Chondrocyte (in vitro differentiated cells): ENCODE measurements at places on chromosomes 7 and 10. TPM values are rescaled to one million over a fixed set of nuclear protein-coding genes. Genes with fewer than 3 reads are reported as not detected.

DNA sequence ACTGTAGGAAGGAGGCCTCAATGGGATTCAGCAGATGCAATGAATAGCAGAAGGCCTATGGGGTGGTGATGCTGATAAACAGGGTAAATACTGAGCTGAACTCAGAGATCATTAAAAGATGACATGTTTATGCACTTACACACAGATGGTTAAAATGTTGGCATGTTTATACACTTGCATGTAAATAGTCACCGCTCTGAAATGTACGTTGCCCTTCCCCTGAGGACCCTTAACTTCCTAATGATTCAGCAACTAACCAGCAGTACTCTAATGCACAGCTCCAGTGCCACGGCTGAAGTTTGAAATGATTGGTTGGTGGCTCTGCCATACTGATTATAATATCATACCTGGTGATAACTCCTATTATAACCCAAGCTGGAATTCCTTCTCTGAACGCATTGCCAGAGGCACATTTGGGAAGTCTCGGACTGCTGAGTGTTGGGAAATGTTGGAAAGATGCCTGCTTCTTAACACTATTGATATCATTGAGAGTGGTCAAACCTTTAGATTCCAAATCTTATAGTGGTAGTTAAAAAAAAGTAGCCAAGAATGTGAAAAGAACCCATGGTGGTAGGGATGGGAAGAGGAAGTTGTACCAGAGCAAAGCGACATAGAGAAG is 3.7 kb upstream of the CAV1 start:
- no peak for DNase-seq
- no peaks in the 10 kb centered on the region for H3K27me3 ChIP-seq
- H3K4me3 ChIP-seq = no peak overlapping the region
- peaks cover 38% of the 10 kb centered on the region for H3K4me1 ChIP-seq
- H3K36me3 ChIP-seq = no peaks in the 10 kb centered on the region
- H3K27ac ChIP-seq = no peak overlapping the region

GRCh38 chr7:150842716-150843115 is 9.6 kb upstream of the AOC1 start:
- no peaks in the 10 kb centered on the region for H3K36me3 ChIP-seq
- no peak for DNase-seq
- no peak overlapping the region for H3K4me3 ChIP-seq

The KLF14 gene
- total RNA-seq = 0.10 TPM in 1 of 3 replicates, not detected in the others

DNA sequence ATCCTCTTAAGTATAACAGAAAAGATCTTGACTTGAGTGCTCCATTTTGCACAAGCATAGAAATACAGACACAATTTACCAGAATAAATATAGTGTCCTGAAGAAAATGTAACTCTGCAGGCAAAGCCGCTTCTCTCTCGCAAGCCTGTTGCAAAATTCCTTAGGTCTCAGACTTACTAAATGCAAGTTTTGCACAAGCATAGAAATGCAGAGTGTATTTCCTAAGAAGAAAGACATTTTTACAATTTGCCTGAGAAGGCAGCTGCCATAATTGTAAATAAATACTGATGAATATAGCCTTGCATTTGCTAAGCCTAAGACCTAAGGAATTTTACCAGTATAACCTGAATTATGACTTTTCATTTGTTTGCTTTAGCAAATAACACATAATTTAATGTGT is 67.1 kb downstream of the AGMO start:
- no peak overlapping the region for H3K4me3 ChIP-seq
- no peaks in the 10 kb centered on the region for H3K27me3 ChIP-seq
- H3K36me3 ChIP-seq = no peaks in the 10 kb centered on the region
- no peak for DNase-seq
- H3K4me1 ChIP-seq = peaks cover 5% of the 10 kb centered on the region

GRCh38 chr7:1934756-1935155 is 264.7 kb downstream of the ELFN1 start:
- H3K36me3 ChIP-seq = peaks cover 4% of the 10 kb centered on the region
- no peak overlapping the region for H3K27ac ChIP-seq
- H3K4me3 ChIP-seq = no peak overlapping the region
- DNase-seq = no peak
- no peaks in the 10 kb centered on the region for H3K27me3 ChIP-seq
- peaks cover 10% of the 10 kb centered on the region for H3K4me1 ChIP-seq

- H3K36me3 ChIP-seq = no peaks in the 10 kb centered on the region
- no peaks in the 10 kb centered on the region for H3K27me3 ChIP-seq
- peaks cover 47% of the 10 kb centered on the region for H3K4me1 ChIP-seq
Observed at GRCh38 chr7:11130012-11130411, 156.3 kb downstream of the PHF14 start.

DNA sequence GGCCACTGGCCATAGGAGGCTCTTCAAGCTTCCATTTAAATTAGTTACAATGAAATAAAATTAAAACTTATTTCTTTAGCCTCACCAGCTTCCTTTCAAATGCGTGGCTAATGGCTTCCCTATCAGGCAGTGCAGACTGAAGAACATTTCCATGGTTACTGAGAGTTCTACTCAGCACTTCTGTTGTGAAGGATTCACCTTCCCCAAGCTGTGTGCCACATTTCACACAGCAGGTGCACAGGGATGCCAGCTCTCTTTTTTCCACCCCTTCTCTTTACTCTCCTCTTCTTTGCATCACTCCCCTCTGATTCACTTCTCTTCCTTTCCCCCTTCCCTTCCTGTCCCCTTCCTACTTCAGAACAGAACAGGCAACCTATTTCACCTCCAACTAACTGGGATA is 833 bp downstream of the GDF2 start:
- H3K4me1 ChIP-seq = no peaks in the 10 kb centered on the region
- peaks cover 24% of the 10 kb centered on the region for H3K27me3 ChIP-seq
- no peak overlapping the region for H3K27ac ChIP-seq
- H3K36me3 ChIP-seq = no peaks in the 10 kb centered on the region
- no peak for DNase-seq

The TLX1 gene
- not detected in 3 replicates for total RNA-seq

GRCh38 chr10:21171197-21171935 is 274.3 kb upstream of the NEBL start:
- H3K27me3 ChIP-seq = peaks cover 2% of the 10 kb centered on the region
- no peaks in the 10 kb centered on the region for H3K36me3 ChIP-seq
- no peak overlapping the region for H3K27ac ChIP-seq
- no peak overlapping the region for H3K4me3 ChIP-seq
- DNase-seq = no peak

GRCh38 chr7:79334334-79334733 is 119.1 kb downstream of the MAGI2 start:
- H3K4me3 ChIP-seq = no peak overlapping the region
- no peaks in the 10 kb centered on the region for H3K36me3 ChIP-seq
- H3K27me3 ChIP-seq = peaks cover 1% of the 10 kb centered on the region
- no peak overlapping the region for H3K27ac ChIP-seq

The HPS6 gene
- 19.4 to 21.8 TPM (median 20.1 TPM) in 3 replicates for total RNA-seq

The NRCAM gene
- 7.8 to 40.0 TPM (median 9.5 TPM) in 3 replicates for total RNA-seq

DNA sequence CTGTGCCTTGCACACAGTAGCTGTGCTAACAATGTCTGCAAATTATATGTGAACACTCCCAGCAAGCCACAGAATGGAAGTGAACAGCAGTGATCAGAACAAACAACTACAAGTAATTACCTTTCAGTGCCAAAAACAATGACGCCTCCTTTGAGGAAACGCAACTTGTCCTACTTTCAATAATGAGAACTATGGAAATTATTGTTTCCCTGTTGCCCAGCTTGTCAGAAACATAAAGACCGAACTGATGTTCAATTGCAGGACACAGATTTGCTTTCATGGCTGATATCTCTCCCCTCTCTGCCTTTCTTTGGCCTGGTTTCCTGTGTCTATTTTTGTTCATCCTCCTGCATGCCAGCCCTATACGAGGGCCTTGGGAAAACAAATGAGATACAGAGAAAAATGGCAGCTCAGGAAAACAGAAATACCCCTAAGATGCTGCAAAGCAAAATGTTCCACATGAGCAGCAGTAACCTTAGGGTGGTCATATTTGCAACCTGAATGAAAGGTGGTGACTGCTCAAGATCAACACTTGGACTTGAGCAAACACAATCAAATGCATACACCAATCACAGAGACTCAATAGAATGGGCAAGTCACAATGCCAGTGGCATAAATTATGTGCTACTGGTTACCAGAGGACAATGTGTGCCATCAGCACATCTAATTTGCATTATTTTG is 26.8 kb downstream of the COBL start:
- H3K36me3 ChIP-seq = no peaks in the 10 kb centered on the region
- H3K27ac ChIP-seq = no peak overlapping the region
- no peak for DNase-seq
